Activated naive CD4-positive, alpha-beta T cell treated with anti-CD3 and anti-CD28 coated beads, Interleukin-2, amount 10 ng/mL, durations not matched to agents 7 days and 5 days (primary cell): ENCODE measurements at places on chromosomes 13 and 19.

DNA sequence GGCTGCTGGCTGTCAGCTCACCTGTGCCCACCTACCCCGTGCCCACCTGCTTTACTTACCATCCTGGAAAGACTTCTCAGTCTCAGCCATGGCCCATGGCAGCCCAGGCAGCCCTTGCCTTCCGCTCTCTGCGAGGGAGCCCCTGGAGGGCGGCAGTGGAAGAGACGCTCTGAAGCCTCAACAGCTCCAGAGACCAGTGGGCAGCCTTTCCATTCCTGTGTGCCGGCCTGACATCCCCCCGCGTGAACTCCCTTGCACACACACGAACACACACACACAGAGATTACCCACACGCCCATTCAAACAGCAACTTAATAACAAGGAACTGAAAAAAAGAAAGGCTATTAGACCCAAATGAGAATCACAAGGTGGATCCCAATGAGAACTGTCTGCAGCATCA, 14.2 kb upstream of the RASA3 start:
- peak; percentile 38 for DNase-seq

DNA sequence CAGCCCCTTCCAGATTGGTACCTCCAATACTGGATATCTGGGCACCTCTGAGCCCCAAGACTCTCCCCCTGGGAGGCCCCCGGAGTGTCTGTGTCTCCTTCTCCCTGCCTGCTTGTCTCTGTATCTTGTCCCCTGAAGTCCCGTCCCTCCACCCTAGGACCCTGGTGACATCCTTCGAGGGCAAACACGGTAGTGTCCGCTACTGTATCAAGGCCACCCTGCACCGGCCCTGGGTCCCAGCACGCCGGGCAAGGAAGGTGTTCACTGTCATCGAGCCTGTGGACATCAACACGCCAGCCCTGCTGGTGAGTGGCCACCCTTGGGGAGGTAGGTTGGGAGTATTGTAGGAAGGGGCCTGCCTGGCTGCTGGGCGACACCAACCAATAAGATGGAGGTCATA, 844 bp downstream of the ARRDC2 start:
- DNase-seq = no peak

- no peak for DNase-seq
Measured at GRCh38 chr13:104597546-104598180, 1531.4 kb upstream of the SLC10A2 start.

- DNase-seq = peak; percentile 41
Measured at GRCh38 chr13:110562036-110562597, 595 bp upstream of the RAB20 start.

GRCh38 chr13:19586904-19587634, 25.7 kb upstream of the TPTE2 start:
- peak; percentile 88 for DNase-seq

GRCh38 chr13:66534561-66534960, 695.6 kb downstream of the PCDH9 start:
- DNase-seq = no peak

DNA sequence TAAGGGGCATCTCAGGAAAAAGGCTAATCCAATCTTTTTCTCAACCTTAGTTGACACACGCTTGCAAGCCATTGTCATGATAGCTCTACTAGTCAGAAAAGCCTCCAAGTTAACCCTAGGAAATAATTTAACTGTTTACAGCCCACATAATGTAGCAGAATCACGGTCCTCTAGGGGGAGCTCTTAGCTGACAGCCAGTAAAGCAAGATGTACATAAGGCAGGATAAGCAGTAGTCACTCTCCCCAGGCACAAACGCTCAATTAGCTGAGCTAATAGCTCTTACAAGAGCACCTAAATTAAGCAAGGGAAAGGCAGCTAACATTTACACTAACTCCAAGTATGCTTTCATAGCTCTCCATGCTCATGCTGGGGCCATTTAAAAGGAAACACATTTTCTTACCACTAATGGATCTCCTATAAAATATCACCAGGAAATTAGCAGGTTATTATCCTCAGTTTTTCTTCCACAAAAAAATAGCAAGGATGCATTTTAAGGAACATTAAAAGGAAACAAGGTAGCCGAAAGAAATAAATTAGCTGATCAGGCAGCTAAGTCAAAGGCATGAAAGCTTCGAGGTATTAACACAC, 33.7 kb upstream of the ZSCAN5A start:
- DNase-seq = peak; percentile 37

- no peak for DNase-seq
Measured at GRCh38 chr19:16516923-16517610, 20.9 kb downstream of the C19orf44 start.
